Spleen (tissue), 13 donors: ENCODE measurements at places on chromosomes 16 and 17. TPM values are rescaled to one million over a fixed set of nuclear protein-coding genes. Genes with fewer than 3 reads are reported as not detected.

HBA1 gene
- total RNA-seq: 9,061 TPM

DNA sequence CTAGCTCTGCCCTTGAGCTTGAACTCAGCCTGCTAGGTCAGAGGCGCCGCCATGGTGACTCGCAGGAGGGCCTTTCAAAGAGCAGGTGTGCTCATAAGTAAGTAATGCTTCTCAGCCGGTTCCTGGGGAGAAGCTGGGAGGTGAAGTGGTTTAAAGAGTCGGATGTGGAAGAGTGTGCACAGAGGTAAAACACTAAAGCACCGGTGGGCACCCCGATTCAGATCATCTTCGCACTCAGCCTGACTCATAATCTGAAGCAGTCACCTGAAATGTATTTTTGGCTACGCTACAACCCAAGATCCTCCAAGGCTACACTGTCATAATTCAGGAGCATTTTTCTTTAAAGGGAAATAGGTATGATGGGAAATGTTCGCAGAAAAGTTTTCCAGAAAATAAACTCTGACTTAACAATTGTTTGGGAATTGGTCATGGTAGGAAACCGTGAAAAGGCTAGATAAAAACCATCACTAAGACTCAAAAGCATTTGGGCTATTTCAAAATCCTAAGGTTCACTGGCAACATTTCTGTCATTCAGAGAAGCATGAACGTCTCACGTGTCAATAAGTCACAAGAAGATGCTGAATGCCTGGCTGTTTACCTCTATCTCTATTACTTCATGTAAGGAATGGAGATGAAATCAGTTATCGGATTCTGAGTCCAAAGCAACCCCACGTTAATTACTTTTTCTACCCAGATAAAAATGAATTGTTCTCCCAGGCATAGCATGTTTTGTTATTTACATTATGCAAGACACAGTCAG, 17.8 kb downstream of the CDH8 start:
- DNase-seq: no peak

DNA sequence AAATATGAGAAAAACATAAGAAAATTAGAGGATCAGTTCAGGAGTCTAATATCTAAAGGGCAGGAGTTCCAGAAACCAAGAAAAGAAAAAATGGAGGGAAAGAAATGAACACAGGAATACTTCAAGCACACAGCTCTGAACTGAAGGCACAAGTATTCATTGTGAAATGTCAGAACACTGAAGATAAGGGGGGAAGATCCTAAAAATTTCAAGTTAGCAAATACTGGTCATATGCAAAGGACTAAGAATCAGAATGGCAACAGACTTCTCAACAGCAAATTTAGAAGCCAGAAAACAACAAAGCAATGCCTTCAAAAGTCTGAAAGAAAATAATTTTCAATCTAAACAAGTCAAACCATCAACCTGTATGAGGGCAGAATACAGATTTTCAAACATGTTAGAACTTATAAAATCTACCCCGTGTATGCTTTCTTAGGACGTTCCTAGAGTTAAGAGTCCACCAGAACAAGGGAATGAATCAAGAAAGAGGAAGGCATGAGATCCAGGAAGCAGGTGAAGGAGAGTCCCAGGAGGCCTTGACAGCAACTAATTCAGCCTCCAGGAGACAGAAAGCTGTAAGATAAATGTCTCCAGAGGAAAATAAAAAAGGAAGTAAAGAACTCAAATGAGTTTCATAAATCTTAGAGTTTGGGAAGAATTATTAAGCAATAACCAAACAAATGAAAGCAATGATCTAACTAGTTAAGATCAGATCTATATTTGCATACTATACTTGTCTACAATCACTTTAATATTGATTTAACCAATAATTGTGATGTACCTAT, 2.8 kb downstream of the BRD7 start:
- DNase-seq: no peak

DNA sequence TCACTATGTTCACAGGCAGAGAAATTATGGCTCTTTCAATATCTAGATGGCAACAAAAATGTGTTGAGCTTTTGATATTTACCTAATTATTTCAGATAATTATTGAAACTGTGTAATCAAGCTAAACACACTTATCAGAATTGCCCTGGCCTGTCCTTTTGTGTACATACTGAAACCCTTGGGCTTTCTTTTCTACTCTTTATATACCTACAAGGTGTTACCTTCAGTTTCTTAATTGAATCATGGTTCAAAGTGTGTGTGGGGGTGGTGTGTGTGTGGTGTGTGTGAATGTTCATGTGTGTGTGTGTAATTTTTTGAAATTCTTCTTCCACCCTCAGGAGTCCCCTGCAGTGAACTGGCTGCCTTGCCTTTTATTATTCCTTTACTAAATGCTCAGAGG, 506.8 kb upstream of the SOX9 start:
- no peak for DNase-seq

DNA sequence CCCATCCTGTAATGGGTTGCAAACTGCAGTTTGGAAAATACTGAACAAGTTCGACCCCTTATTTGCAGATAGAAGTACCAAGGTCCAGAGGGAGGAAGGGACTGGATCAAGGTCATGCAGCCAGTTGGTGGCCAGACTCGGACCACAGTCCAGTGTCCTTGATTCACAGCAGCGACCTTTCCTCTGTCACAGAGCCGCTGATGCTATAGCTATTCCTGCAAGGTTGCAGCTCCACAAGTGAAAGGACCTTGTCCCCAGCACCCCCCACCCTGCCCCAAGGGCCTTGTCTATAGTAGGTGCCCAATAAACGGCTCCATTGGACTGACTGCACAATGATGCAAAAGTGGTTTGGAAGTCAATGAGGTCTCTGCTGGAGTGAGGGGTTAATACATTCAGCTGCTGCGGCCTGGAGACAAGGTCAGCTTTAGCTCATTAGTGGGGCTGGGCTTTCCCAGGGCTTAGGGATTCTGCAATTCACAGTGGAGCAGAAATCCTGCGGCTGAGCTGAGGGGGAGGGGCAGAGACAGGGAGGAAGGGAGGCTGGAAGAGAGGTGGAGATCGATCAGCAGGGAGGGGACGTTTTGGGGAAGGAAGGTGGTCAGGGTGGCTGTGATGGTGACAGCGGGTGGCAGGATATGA, 13.4 kb upstream of the CRHR1 start:
- no peak for DNase-seq

DNA sequence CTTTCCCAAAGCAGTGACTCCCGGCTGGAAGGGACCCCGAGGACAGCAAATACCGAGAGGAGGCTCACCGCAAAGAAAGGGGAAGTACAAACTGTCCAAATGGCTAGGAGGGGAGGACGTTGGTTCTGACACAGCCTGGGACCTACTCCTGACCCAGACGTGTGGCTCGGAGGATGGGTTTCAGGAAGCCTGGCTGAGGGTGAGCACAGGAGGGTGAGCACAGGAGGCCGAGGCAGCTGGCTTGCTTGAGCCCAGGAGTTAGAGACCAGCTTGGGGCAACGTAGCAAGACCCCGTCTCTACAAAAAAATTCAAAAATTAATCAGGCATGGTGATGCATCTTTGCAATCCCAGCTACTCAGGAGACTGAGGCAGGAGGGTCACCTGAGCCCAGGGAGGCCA, 83.2 kb downstream of the C16orf78 start:
- DNase-seq: peak; percentile 25
